ENCODE measurements at places on chromosomes 3 and 15.
A peak's percentile ranks its signal among the peaks of the same experiment; 100 is the strongest.

GRCh38 chr3:173217127-173217526 lies 76.1 kb upstream of the SPATA16 start:
- DNase-seq = no peak

DNA sequence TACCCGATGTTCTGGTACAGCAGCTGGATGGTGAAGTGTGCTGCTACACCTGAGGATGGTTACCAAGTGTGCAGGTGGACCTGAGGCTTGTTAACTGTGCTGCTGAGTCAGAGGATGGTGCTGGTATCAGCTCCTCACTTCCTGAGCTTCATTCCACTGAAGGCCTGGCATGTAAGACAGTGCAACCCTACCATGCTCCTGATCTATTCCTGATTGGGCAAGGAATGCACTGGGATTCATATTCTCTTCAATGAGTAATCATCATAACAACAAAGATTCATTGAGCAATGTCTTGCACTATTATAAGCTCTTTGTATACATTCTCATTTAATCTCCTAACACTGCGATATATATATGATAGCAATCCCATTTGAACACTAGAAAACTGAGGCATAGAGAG lies 62.9 kb upstream of the THSD4 start:
- no peak for DNase-seq

- DNase-seq = no peak
Measured at GRCh38 chr3:115217292-115217677, 70.2 kb upstream of the ZBTB20 start.

GRCh38 chr15:34341381-34342212 lies 1.3 kb downstream of the NOP10 start:
- DNase-seq = no peak

GRCh38 chr15:69763831-69764230 lies 311.2 kb downstream of the RPLP1 start:
- DNase-seq = no peak

GRCh38 chr3:65950340-65951326 lies 88.1 kb downstream of the MAGI1 start:
- DNase-seq = no peak

- no peak for DNase-seq
Measured at GRCh38 chr3:111517801-111518200, 24.2 kb upstream of the CD96 start.

- DNase-seq = no peak
Measured at GRCh38 chr3:44326019-44326418, 12.5 kb upstream of the TCAIM start.

GRCh38 chr15:64634027-64634426 lies 141.4 kb downstream of the RBPMS2 start:
- DNase-seq = no peak

- no peak for DNase-seq
Measured at GRCh38 chr3:13233487-13234485, 160.6 kb upstream of the IQSEC1 start.

DNA sequence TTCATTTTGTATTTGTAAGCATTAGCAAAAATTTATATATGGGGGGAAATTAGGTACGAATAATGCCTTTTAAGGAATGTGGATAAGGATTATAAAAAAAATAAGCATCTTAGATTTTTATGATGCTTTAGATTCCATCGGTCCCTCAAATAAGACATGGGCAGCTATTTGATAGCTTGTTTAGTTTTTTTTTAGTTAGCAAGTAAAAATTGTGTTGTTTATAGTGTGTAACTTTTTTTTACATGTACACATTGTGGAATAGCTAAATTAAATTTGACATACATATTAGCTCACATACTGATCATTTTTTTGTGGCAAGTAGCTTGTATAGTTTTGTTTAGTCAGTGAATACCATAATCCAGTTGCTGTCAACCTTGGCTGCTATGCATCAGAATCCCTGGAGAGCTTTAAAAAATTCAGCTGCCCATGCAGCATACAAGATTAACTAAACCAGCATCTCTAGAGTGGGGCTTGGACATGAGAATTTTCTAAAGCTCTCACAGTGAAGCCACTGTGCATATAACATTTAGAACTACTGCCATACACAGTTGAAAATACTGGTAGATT lies 53.9 kb downstream of the TMOD3 start:
- DNase-seq = no peak

DNA sequence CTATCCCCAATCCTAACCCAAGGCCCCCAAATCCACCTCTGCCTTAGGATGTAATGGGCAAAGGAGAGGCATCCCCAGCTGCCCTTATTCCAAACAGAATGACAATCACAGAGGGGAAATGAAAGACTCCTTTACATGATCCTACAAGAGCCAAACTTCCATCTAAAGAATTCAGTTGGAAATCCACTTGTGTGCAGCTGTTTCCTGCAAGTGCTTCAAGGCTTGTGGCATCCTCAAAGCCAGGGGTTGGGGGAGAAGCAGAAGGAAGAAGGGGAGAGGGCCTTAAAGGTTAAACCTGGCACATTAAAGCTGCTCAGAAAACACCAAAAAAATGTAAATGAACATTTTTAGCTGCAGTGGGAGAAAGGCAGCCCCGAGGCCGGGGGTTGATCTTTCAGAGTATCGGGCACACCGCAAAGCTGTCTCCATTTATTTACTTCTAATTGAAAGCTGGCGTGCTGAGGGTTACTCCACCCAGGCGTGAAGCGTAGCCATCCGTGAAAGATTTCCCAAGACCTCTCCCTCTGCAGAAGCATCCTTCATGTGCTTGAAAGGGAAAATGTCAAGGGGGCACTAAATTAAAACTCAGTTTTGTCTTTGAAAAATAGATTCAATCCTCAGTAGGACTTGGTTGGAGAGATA lies 217.8 kb downstream of the SHQ1 start:
- DNase-seq = no peak

GRCh38 chr15:92277776-92278175 lies 115.9 kb upstream of the ST8SIA2 start:
- no peak for DNase-seq

GRCh38 chr15:72790302-72790910 lies 6.8 kb upstream of the ADPGK start:
- no peak for DNase-seq

GRCh38 chr3:14124223-14124614 lies 451 bp downstream of the CHCHD4 start:
- DNase-seq = peak; percentile 36

- DNase-seq = no peak
Measured at GRCh38 chr3:147423798-147424580, 14.8 kb downstream of the ZIC1 start.

- DNase-seq = no peak
Measured at GRCh38 chr3:110419601-110420000, 652.0 kb upstream of the NECTIN3 start.

DNA sequence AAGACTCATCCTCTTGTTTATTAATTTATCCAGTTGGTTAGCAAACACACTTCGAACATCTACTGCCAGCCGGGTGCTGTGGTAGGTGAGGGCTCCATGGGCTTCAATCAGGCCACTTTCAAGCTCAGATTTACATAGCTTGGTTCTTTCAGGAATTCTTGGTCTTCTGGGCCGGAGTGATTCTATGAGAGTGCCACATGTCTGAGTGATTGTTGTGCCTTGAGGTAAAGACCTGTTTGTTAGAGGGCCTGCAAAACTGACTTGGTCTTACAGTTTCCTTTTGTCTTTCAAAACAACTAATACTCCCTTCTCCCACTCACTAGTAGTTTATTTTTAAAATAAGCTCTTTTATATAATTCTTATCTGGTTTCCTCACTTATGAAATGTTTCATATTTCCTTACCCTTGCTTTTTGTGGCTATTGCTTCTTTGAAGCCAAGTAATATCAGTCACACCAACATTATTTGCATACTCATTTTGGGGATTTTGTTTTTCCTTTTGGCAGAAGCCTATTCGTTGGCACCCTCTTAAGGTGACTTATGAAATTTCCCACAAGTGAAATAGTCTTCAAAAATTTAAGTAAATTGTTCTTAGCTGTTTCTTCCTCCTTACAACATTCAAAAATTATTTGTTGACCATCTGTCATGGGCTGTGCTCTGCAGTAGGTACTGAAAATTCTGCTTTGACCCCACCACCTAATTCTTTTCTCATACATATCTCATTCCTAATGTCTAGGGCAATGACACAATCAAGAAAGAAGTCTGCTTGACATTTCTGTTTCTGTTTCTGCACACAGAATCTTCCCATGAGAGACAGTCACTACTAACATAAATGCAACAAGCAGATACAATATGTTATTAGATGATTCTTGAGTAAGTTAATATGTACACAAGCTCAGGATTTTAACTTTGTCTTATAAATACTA lies 120.2 kb downstream of the LRRC28 start:
- no peak for DNase-seq

GRCh38 chr15:100940767-100941379 lies 21.7 kb downstream of the LRRK1 start:
- DNase-seq = no peak

GRCh38 chr3:195907934-195908693 lies at the start of gene TNK2:
TNK2 (minus strand) TSS chr3:195908551; CDS start chr3:195888588, 19,963 bp downstream.
- peak; percentile 97 for DNase-seq

DNA sequence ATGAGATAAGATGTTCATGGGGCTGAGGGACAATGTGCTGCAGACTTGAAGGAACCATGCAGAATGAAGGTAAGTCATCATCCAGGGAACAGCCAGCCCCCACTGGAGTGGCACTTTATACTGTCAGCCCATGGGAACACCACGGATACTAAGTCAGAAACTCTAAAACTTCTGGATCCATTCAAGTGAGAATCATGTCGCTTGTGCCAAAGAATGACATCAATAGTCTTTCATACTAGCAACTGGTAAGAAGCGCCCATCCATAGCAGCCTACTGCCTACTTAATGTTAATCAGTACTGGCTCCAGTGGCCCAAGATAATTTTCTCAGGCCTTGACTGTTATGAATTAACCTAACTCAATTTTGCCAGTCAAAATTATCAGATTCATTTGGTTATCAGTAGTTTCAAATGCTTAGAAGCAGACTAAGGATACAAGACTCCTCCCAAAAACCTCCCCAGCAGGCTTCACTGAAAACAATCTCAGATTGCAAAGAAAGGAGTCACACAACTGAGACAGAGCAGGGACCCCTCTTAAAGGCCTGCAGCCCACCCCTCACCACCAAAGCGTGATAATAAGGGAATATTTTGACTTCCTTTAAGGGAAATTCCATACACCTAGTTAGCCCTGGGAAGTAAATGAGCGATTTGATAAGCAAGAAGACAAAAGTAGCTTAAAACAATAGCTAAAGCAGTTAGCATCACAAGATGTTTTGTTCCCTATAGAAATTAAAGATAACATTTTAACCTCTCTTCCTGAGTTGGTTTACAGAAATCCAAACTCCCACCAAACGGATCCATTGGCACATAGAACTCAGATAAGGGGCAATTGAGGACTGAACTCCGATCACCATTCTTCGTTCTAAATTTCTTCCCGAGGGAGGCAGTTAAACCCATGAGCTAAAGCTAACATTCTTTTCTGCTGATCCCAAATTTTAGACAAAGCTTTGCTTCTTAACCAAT lies 98.8 kb downstream of the TGFBR2 start:
- DNase-seq = no peak

GRCh38 chr3:106683953-106684620 lies 693.2 kb upstream of the CCDC54 start:
- no peak for DNase-seq

GRCh38 chr3:169122416-169122815 lies 541.1 kb downstream of the MECOM start:
- DNase-seq = no peak

GRCh38 chr3:129123314-129124060 lies 1.9 kb upstream of the RAB43 start:
- no peak for DNase-seq

DNA sequence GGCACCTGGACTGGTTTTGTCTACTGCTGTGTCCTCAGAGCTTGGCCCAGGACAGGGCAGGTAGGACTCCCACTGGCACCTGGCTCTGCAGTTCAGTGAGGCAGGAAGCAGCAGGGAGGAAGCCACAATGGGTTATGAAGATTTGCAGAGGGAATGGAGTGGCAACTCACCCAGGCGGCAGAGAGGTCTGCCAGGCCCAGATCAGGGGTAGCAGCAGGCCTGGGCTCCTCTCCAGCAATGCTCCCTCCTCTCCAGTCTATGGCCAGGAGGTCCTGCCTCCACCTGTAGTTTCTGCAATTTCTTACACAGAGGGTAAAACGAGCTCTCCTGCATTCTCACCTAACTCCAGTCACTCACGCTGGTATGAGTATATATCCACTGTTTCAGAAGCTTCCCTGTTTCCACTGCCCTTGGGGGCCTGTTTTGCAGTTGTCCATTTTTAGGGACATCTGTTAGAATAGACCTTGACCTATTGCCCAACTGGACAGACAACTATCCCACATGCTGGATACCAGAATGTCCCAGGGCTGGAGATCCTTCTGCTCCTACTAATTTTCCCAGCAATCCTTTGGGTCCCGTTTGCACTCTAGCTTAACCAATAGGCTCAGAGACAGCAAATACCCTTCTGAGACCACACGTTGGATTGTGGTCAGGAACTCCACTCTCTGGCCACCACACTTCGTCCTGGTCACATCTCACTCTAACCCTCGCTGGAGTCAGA lies 35.2 kb downstream of the HMCES start:
- DNase-seq = peak; percentile 55

- DNase-seq = no peak
Measured at GRCh38 chr3:65343736-65344135, 655.9 kb upstream of the ADAMTS9 start.

DNA sequence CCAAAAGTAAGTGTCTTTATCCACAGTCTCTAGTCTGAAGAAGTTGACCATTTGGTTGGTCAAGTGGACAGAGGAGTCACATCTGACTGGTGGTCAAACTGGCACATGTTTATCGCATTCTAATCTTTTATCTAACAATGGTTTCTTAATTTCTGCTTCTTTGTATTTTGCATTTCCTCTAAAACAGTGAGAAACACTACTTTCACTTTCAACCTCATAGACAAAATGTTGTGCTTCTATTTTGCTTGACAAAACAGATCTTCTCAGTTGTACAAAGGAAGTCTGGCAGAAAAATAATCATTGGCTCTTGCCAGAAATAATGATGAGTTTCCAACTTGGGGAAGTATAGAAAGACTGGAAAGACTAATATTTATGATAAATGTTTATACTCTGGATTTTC lies 103.9 kb downstream of the MME start:
- DNase-seq = no peak

- no peak for DNase-seq
Measured at GRCh38 chr3:17639257-17639656, 103.2 kb downstream of the TBC1D5 start.

DNA sequence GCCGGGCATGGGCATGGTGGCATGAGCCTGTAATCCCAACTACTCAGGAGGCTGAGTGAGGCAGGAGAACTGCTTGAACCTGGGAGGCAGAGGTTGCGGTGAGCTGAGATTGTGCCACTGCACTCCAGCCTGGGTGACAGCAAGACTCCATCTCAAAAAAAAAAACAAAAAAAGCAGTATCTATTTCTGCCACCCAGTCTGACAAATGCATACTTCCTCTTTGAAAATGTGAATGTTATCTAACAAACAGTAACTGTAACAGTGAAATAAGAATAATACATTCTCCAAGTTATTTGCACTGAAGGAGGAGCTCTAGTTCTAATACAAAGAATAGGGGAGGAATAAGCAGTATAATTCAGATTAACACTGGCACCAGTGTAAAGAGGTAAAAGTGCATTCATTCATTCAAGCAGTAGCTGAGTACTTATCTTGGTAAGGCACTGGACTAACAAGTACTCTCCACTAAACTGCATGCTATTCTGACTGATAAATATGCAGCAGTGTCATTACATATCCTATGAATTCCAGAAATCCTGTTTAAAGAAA lies 12.9 kb downstream of the VPS13C start:
- no peak for DNase-seq

- DNase-seq = no peak
Measured at GRCh38 chr15:39362821-39363561, 217.9 kb upstream of the THBS1 start.

- DNase-seq = no peak
Measured at GRCh38 chr3:12483872-12484197, 445 bp upstream of the TSEN2 start.
